ENCODE measurements at places on chromosomes 12 and 14.

- DNase-seq = no peak
These were observed 16.3 kb upstream of the EGLN3 start for GRCh38 chr14:33967138-33967537.

DNA sequence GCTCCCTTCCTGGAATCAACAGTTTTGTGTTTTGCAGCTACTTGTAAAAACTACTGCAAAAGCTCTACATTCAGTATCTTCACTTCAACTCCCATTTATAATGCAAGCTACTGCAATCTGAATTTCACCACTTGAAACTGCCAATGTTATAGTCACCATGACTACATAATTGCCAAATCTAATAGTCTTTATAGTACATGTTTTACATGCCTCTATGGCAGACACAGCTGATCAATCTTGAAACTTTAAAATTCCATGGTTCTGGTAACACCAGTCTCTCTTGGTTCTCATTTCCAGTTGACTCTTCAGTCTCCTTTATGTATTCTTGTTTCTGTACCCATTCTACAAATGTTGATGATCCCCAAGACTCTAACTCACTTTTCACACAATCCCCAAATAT is 185.9 kb downstream of the MED13L start:
- no peak for DNase-seq

- no peak for DNase-seq
These were observed 7.6 kb downstream of the EXOC3L4 start for GRCh38 chr14:103101963-103102688.

- no peak for DNase-seq
These were observed 133.4 kb upstream of the FGD4 start for GRCh38 chr12:32265951-32266350.

GRCh38 chr12:62129291-62129690 is 130.9 kb upstream of the USP15 start:
- DNase-seq = no peak

DNA sequence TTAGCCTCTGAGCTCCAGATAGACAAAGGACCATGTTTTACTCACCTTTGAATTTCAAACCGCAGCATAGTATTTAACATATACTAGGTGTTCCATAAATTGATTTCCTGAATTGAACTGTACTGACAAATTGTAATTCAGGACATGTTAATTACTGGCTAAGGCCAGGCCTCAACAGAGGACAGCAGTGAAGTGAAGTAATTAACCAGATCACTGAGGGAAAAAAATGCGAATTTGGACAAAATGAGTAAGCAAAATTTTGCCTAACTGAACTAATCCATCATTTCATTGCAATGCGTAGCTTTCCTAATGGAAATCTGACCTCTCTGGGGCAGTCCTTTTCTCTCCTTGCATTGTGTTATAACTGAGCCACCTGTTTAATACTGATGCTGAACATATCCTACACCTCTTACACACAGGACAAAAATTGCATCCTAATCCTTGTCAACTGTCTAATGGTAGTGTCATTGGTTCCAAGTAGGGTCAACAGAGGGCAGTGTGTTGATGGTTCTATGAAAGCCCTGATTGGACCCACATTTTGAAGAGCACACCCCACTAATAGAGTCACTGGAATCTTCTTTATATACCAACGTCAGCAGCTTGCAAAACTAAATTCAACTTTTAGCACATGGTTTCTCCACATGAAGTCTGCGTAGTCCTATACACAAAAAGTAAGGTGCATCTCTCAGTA is 148.4 kb downstream of the SLC25A21 start:
- no peak for DNase-seq

- DNase-seq = no peak
These were observed 22.0 kb upstream of the TSPAN9 start for GRCh38 chr12:3055026-3055703.

DNA sequence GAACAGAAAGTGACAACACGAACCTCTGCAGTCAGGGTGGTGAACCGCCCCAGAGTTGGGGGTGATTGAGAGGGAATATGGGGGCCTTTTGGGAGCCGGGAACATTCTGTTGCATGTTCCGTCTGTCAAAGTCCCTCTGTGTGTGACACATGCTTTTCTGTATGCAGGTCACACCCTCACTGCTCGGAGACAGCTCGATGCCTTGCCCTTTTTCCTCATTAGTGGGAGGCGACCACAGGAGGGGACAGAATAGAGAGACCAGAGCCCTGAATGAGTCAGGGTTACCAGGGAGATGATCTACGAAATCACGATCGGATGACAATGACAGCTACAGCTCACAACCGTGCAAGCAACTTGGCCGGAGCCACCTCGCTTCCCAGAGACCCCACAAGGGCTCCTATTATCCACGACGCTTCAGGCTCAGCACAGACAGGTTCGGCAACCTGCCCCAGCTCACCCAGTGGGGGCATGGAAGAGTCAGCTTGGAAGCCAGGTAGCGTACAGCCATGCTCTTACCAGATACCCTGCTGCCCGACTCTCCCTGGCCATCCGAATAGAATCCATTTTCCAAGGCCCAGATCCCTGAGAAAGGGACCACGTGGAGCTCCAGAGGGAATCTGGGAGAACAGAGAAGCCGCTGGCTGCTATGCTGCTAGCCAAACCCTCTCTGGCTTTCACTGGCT is 38.8 kb downstream of the TESC start:
- DNase-seq = no peak

DNA sequence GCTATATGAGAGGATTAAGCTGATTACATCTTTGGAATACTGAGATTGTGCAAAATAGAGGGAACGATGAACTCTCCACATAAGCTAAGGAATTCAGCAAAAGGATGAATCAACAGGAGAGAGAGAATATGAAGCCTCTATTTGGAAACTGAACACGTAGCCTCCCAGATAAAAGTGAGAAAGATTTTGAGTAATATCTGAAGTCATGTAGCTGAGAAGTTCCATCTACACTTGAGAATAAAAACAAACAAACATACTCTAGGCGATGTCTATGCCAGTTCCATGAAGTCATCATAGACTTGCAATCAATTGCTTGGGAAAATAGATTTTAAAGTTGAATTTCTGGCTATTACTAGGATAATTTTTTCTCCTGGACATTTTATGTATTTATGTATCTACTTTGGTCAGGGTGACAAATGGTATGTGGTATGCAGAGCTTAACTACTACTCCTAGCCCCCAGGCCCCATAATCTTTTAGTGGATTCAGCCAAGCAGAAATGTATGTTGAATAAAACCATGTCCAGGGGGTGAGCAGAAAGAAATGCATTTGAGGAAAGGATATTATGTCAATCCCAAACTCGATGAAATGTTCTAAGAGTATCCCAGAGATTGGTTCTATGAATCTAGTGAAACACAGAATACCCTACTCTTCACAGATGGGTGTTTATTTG is 627.4 kb downstream of the DIO2 start:
- DNase-seq = no peak

- DNase-seq = no peak
These were observed 149.7 kb upstream of the SLC16A7 start for GRCh38 chr12:59446116-59446515.

GRCh38 chr12:77060136-77060882 is 5.1 kb downstream of the E2F7 start:
- DNase-seq = no peak

DNA sequence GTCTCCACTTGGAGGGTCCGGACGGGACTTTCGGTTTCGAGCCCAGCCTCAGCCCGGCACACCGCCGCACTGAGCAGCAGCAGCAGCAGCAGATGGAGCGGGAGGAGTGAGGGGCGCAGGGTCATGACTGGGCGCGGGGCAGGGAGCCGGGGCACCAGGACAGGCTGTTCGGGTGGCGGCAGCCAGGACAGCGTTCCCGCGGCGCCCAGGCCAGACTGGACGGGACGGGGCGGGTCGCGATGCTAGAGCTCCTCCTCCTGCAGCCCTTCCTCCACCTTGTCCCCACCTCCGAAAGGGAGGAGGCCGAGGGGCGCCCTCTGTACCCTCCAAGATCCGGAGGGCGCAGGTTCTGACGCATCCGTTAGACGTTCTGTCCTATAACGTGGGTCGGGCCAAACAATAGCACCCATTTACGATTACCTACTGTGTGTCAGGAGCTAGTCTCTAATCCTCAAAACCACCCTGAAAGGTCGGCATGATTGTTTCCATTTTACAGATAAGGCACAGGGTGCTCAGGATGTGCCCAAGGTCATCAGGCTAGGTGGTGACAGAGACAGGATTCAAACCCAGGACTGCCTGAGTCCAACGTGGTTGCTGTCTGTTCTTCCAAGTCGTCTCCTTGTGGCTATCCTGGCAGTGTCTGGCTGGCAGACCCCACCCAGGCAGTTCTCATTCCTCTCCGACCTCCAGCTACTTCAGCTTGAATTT is at the start of gene FKBP11:
FKBP11 (minus strand) TSS at position 189 of the 708 bp plus-strand sequence; CDS start at position 125, 64 bp downstream.
- DNase-seq = peak; percentile 80

DNA sequence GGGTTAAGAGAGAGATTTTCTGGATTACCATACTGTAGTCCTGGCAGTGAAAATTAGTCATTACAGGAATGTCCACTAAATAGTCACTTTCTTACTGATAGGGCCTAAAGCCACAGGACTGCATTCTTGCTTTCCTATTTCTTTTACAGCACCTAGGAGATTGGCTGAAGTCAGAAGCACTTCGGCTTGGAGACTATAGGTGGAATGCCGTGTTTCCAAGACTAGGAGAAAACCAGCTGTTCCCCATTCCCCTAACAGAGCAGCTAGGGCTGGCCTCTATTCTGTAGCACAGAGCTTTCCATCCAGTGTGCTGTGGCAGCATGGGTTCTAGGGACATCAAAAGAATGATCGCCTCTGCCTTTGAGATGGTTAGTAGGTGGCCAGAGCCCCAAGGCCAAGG is 15.1 kb downstream of the PIGH start:
- DNase-seq = no peak

DNA sequence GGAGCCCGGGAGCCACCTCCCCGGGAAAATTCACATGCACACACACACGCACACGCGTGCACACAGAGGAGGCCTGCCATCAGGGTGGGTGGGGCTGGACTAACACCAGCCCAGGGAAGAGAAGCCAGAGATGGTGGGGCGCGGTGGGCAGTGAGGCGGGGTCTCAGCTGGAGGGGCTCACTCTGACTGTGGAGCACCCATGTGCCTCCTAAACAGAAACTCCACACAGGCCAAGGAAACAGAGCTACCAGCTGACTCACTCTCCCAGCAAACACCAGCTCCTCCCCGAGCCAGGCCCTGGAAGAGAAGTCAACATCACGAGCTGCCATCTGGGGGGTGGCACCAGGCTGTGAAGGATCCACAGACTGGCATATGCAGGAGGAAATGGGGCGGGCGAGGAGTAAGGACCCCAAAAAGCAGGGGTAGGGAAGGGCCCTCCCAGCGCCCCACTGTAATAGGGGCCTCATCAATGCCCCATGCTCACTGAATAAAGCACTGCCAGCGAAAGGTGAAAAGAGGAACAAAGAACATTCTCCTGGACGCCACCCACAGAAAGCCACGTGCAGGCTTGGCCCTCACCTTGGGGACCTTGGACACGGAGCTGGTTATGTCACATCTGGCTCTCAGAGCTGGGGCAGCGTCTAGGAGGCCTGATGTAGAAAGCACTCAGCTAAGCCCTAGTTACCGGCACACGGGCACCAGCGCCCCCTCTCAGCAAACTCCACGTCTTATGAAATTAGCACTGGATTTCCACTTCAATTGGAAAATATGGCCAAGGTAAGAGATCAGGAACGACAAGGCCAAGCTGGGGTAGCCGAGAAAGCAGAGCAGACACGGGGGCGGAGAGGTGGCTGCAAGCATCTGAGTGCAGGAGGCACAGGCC is 8.4 kb upstream of the INF2 start:
- no peak for DNase-seq

GRCh38 chr12:127339065-127339464 is 927.9 kb upstream of the TMEM132C start:
- DNase-seq = no peak

DNA sequence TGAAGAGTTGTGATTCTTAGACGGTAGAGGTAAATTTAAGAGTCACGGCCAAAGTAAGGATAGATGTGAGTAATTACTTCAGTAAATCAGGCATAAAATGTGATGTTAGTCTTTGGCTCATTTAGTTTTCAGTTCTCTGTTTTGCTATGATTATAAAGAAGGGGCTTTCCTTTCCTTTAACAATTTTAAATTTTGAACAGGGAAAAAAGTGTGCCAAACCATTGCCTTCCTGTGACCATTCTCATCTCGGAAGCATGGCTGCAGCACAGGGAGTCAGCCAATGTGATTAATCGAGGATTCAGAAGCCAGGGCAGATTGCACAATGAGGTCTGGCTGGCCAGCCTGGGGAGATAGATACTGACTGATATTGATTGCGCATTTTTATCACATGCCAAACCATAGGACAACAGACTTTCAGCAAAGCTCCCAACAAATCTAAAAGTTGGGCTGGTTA is 480.2 kb upstream of the PRICKLE1 start:
- no peak for DNase-seq

- DNase-seq = no peak
These were observed 64.9 kb downstream of the NDUFA12 start for GRCh38 chr12:94938583-94938982.

DNA sequence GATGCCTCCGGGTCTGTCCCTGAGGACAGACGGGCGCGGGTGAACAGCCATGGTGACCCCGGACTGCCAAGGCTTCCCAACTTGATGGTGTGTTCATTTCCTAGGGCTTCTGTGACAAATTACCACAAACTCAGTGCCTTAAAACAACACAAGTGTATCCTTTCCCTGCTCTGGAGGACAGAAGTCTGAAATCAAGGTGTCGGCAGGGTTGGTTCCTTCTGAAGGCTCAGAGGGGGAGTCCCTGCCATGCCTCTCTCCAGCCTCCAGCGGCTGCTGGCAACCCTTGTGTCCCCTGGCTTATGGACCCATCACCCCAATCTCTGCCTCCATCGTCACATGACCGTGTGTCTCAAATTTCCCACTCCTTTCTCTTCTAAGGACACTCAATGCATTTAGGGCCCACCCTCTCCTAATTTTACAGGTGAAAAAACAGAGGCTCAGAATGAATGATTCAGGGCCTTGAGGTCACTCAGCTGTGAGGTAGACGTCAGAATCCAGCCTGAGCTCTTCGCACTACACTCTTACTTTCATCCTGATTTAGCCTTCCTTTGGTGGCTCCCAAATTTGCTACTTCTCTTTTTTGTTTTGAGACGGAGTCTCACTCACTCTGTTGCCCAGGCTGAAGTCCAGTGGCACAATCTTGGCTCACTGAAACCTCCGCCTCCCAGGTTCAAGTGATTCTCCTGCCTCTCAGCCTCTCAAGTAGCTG is 45.4 kb downstream of the VCPKMT start:
- no peak for DNase-seq

- no peak for DNase-seq
These were observed 604 bp upstream of the ARHGEF25 start for GRCh38 chr12:57610554-57611107.

Data from activated naive CD4-positive, alpha-beta T cell treated with anti-CD3 and anti-CD28 coated beads, Interleukin-2, amount 50 U/mL, for 16 hours (primary cell).